ENCODE measurements at places on chromosomes 11 and 22.

DNA sequence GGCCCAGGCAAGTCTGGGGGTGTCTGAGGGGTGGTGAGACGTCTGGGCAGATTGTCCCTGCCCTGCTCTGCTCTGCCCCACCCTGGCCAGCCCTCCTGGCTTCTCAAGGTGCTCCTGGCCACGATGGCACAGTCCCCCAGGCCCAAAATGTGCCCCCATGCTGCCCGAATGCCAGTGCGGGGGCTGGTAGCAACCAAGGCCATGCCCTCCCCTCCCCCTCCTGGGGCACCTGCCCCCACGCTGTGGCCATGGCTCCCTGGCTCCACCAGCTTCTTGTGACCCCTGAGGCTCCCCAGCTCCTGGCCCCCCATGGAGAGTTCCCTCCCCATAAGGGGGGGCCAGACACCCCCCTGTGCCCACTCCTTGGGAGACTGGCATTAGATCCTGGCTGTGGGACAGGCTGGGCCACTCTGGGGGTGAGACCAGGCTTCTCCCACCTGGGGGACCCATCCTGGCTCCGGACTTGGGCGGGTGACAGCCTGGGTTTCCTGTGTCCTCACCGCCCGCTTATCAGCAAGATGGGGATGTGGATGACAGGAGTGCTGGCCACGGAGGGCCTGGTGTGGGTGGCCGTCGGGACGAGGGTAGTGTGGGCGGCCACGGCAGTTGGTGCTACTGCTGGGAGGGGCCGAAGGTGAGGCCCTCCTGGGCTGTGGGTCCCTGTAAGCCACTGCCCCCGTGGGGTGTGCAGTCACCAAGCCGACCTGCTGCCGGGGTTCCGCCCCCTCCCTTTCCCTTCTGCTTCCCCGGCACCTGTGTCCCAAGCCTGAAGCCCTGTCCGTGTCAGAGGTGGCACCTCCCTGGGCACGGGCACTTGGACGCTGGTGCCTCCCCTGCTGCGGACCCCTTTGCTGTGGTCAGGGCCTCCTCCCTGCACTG is 15.9 kb upstream of the MUC6 start:
- DNase-seq: no peak

DNA sequence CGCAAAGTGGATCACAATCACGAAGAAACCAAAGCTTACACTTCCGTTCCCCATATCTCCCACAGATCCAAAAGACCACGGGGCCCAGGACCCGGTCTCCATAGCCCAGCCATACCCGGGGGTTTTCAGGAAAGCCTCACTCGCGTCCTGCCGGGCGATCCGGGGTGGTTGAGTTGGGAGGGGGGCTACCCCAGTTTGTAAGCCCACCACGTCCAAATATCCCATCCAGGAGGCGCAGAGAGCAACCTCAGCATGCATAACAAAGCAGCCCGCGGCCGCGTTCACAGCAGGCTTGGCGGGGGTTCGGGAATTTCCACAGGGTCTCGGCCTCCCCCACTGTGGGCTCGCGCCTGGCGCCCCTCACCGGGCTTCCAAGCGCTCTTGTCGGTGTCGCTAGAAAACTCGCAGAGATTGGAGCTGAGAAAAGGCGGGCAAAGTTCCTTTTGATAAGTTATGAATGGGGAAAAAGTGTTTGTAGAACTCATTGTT is 9.5 kb downstream of the SDF2L1 start:
- no peak for DNase-seq

DNA sequence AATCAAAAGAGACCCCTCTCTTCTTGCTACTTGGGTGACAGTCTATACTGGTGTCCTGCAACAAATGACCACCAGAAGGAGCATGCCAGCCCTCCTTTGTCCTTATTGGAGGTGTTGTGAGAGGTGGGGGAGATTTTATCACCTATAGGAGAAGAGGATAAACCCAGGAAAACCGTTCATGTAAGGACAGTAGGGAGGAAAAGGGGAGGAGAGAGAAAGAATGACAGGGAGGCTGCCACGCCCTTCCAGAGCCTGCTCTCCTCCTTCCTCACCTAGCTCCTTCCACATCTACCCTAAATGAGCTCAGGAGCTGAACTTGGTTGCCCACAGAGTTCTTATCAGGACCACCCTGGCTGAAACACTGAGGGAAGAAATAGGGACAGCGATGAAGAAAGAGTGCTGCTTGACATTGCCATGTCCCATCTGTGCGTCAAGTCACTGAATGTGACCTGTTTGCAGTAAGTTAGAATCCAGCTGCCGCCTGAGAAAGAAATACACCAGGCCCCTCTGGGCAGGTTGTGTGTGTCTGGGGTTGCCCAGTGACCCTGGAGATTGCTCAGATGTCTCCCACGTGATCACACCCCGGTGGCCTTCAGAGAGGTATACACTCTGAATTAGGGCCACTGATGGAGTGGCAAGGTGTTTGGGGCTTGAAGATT is 40.4 kb upstream of the ETS1 start:
- no peak for DNase-seq

GRCh38 chr11:73280626-73281025 is 8.5 kb downstream of the P2RY6 start:
- DNase-seq: no peak

DNA sequence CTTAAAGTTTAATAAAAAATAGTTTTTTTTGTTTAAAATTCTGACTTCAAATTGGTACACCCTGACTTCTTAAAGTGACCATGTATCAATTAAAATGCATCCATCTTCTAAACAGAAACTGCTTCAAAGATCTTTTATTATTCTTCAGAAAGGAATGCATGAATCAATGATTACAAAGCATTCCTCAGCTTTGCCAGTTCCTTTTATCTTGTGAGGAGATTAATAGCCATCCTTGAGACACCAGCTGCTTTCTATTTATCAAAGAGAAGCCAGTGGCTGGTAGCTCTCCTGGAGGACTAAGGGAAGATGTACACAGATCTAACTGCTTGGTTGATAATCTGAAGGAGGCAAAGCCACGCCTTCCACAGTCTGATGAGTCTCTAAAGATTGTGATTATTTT is 2222.5 kb downstream of the LRRC4C start:
- no peak for DNase-seq

DNA sequence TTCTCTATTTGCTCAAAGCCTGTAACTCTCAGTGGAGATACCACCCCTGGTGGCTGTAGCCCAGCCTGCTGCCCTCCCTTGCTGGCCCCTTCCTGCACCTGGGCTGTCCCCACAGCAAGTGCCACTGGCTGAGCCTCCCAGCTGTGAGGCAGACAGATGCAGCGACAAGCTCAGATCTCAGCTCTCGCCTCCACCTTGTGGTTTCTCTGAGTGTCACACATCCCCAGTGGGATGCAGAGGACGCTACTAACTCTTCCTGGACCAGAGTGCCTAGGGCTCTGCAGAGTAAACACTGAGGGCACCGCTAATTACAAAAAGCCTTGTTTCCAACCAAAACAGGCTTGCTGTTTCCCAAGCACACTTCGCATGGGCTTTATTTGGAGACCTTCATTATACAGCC is 8.9 kb downstream of the YPEL1 start:
- no peak for DNase-seq

- DNase-seq: no peak
Measured at GRCh38 chr22:48856308-48856615, 971.4 kb downstream of the BRD1 start.

DNA sequence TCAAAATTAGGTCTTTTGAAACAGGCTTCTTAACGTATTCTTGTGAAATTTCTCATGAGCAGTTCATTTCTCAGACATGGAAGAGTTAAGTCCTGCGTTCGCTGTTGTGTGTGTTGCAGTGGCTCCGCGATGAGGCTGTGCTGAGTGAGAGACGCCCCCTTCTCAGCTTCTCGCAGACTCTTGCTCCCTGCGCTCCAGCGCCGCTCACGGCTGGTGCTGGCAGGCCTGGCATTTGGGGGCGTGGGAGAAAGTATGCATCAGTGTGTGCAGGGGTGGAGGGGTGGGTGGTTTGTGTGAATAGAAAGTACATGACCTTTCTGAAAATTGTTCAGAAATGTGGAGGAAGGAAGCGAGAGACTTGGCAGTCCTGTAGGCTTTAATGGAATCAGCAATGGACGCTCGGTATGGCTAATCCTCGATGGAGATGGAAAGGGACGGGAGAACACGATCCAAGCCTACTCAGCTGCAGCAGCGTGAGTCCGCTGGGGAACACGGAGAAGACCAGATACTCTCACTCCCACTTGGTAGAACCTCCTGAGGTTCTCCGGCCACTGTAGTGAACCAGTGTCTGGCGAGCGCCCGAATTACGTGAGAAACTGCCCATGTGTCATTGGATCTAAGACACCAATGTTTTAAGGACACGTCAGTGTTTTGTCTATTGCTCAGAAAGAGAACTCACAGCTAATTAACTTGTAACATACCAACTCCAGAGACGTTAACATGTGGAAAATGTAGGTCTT is 5.9 kb downstream of the TAB1 start:
- DNase-seq: no peak

- DNase-seq: no peak
Measured at GRCh38 chr11:17219016-17219415, 11.2 kb upstream of the PIK3C2A start.

DNA sequence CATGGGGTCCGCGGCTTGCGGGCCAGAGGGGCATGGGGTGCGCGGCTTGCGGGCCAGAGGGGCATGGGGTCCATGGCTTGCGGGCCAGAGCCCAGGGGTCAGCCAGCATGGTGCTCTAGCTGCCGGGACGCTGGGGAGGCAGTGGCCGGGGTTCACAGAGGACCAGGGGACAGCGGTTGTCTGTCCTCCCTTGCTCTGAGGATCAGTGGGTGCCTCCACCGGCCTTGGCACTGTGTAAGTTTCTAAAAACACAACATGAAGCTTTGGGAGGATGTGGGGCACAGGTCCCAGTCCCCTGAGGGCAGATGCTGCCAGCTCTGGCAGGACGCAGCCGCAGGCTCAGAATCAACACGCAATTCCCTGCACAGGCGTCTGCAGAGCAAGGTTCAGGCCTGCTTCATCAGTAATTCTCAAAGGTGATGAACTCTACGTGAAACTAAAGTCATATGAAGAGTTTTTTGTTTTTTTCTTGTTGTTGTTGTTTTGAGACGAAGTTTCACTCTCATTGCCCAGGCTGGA is 3.0 kb downstream of the MLC1 start:
- no peak for DNase-seq

- no peak for DNase-seq
Measured at GRCh38 chr11:114168691-114169090, 109.2 kb downstream of the ZBTB16 start.

DNA sequence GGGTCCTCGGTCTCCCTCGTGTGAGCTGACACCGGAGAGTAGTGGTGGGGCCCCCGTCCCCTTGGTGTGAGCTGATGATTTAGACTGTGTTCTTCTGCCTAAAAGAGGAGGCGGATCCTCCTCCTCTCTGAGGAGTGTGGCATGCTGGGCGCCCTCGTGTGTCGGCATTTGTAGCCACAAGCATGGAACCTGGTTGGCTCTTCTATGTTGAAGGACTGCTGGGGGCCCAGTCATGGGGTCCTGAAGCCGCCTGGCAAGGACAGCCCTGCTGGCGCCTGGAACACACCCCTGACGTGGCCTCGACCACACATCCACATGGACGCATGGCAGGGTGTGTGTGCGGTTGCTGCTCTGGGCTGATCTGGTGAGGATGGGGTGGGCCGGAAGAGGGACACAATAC is 50.2 kb downstream of the AP2A2 start:
- no peak for DNase-seq

DNA sequence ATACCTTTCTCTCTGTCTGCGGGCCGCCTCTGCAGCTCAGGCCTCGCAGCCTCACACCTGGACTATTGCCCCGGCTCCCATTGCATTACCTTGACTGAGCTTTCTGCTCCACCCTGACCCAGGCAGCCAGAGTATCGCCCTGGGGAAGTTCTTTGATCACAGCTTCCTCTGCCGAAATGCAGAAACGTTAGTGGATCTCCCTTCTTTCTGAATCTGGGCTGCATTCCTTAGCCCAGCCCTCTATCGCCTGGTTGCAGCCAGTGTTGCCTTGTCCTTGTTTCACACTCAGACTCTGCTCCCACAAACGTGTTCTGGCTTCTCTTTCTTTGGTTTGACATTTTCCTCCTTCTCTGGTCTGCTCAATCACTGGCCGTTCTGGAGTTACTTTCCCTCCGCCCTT is 195.7 kb downstream of the ADAMTS15 start:
- no peak for DNase-seq

DNA sequence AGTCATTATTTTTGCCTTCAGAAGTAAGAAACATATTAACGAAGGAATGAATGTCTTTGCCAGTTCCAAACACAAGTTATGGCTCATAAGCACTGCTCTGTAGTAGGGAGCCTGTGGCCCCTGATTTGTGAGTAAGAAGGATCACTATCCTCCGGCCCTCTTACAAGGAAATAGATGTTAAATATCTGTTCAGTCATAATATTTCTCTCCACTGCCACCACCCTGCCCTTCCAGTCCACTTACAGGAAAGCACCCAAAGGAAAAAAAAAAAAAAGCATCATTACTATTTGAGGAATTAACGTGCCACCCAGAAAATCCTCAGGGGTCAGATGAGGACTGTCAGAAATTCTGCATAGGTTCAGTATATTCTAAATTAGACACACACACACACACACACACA is 123.4 kb downstream of the ETS1 start:
- DNase-seq: no peak

- no peak for DNase-seq
Measured at GRCh38 chr11:115469361-115469760, 34.9 kb downstream of the CADM1 start.

DNA sequence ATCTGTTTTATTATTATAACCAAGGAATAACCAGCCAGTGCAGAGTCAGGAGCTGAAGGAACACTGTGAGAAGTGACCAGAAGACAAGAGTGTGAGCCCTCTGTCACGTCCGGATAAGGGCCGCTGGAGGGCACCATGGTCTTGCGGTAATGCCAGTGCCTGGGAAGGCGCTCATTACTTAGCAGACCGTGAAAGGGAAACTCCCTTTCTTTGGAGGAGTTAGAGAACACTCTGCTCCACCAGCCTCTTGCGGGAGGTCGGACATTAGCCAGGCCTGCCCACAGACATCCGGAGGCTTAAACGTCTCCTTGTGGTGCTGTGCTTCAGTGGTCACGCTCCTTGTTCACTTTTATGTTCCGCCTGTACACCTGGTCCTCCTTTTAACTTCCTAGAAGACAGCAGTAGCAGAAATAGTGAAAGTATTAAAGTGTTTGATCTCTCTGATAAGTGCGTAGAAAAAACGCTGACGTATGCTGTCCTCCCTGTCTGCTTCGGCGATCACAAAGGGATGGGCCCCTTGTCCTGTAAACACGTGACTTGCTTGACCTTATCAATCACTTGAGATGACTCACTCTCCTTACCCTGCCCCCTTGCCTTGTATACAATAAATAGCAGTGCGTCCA is 120.6 kb upstream of the LMO1 start:
- no peak for DNase-seq

- DNase-seq: no peak
Measured at GRCh38 chr11:130513132-130513531, 64.7 kb downstream of the ADAMTS15 start.

DNA sequence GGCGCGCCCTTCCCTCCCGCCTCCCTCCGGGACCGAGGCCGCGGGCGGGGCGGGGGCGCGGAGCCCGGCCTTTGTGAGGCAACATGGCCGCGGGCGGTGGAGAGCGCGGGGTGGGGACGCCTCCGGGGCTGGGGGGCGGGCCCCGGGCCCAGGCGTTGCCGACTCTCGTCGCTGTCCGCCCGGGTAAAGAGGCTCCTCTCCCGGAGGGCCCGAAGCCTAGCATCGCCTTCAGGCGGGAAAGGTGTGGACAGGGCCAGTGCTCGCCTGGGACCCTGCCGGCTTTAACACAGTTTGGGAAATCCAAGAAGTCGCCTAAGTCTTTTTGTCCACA is 369 bp downstream of the DGCR8 start:
- DNase-seq: peak; percentile 20

GRCh38 chr11:61350336-61350735 is 11.3 kb downstream of the CYB561A3 start:
- DNase-seq: no peak
